ENCODE measurements at places on chromosomes 11 and 22. TPM values are rescaled to one million over a fixed set of nuclear protein-coding genes. Genes with fewer than 3 reads are reported as not detected.

DNA sequence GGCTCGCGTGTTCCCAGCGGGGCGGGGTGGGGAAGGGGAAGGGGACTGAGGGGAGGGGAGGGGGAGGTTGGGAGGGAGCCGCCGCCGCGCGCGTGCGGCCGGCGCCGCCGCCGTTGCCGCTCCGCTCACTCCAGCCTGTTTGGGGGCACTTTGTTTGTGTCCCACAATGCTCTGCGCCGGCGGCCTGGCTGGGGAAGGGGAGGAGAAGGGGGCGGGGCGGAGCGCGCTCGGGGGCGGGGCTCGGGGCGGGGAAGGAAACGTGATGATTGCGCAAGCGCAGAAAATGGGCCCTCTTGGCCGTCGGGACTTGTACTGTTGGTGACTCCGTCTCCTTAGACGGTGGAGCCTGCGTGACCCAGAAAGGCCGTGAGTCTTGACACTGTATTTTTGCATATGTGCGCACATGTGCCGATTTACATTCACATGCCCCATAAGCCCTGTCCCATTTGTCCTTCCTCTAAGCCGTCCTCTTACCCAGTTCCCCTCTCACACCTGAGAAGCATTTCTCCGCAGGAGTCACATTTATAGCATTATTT lies at the start of gene ZBTB44:
ZBTB44 (minus strand) TSS at position 168 of the 536 bp plus-strand sequence. CDS start 53,044 bp downstream, outside the sequence.
- peak; percentile 79 for DNase-seq

DNA sequence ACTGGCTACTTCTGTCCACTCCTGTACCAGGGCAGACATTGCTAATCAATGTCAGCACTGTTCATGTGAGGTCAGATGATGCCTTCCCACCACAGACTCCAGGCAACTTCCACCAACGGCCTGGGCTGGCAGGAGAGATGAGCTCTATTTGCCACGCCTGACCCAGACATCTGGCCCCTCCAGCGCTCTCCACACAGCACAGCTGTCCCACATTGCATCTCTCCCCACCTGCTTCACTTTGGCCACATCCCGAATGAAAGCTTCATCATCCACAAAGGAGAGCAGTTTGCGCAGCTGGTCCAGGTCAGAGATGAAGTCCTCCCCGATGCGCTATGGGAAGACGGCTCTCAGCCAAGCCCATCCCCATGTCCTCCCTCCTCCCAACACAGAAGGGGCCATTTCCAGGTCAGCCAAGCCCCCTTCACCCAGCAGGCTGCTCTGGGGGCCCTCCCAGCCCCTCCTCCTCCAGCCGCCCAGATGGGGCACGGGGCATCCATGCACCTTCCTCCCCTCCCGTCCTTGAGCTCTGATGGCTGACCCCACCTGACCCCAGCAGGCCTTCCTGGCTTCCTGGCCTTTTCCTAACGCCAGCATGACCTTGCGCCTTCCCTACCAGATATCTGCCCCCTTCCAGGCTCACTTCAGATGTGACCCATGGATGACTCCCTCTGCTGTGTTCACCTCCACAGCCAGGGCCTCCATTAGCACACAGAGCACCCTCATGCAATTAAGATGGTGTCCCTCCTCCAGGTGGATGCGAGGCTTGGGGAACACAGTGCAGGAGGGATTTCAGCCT lies 7.4 kb downstream of the PYGM start:
- DNase-seq, result no peak

DNA sequence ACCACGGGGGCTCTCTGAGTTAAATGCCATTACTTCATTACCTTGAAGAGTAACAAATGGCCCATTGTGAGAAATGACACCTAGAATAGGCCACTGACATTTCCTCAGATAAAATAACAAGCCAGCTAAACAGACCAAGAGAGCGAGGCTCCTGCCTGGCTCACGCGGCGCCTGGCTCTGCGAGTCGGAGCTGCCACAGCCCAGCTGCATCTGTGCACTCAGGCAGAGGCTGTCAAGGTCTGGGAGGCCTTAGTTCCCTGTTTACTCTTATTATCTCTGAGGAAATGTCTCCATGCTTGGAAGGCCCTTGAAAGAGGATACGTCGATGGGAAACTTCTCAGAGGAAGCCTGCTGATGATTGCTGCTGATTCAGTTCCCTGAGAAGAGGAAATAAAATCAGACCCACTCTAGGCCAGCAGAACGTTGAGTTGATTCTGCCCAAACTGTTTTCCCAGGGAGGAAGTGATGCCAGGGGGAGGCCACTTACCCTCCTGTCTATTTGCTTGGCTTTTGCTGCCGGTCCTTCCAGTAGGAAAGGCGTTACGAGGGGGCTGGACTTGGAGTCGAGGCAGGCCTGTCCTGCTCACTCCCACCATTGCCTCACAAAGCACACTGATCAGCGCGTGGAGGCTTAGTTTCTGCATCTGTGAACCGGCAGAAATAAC lies 208.8 kb downstream of the TBC1D22A start:
- DNase-seq, result no peak

DNA sequence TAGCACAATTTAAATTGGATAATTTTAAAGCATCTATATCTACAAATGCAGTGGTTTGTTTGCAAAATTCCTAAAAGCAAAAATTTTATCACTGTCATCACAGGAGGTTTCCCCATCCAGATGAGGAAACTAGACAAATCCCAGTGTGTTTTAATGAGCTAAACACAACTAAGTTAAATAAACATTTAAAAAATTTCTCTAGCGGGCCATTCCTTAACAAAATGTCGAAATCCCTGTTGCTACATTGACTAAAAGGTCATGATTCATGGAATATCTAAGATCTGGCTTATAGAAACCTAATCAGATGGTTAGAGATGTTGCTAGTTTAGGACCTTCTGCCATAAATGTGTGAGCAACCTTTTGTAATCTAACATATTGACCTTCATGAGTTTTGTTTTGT lies 107.3 kb upstream of the BDNF start:
- no peak for DNase-seq

The OR6T1 gene
- total RNA-seq, result not detected

DNA sequence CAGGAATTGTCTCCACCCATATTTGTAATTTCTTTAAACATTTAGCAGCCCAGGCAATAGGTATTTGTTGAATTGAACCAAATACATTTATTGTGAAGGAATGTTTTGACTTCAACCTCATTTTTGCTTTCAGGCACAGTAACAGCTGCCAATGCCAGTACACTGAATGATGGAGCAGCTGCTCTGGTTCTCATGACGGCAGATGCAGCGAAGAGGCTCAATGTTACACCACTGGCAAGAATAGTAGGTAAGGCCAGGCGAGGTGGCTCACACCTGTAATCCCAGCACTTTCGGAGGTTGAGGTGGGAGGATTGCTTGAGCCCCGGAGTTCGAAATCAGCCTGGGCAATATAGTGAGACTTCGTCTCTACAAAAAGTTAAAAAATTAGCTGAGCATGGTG lies 20.9 kb downstream of the ACAT1 start:
- DNase-seq, result no peak

DNA sequence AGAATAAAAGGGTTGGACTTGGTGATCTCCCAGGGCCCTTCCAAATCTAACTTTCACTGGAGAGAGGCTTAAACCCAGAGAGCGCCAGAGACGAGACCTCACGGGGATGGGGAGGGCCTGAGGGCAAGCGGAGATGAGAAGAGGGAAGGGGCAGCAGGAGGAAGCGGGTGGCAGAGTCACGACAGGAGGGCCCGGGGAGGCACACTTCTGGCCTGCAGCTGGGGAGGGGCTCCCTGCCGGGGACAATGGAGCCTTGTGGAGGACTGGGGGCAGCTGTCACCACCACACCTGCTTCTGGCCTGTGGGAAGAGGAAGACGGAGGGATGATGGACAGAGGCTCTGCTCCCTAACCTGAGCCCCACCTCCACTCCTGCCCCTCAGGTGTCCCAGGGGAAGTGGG lies 40.2 kb downstream of the PDE2A start:
- no peak for DNase-seq
